ENCODE measurements at places on chromosomes 12 and 14. TPM values are rescaled to one million over a fixed set of nuclear protein-coding genes. Genes with fewer than 3 reads are reported as not detected.
A peak's percentile ranks its signal among the peaks of the same experiment; 100 is the strongest.

DNA sequence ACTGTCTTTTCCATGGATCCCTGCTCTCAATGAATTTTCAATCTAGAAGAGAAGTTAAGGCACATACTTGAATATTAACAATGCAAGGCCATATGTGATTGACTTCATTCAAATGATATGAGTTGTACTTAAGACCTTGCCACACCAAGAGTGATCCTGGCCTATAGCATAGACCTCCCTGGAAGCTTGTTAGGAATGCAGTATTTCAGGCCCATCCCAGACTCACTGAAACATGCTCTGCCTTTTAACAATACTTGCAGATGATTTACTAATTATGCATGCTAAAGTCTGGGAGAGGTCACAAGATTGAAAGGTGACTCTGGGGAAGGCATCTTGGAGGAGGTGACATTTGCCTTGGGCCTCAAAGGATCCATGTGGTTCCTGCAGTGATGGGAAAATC, 43.2 kb downstream of the RFX4 start:
- DNase-seq, result peak; percentile 66
- H3K4me3 ChIP-seq, result no peak overlapping the region
- H3K4me1 ChIP-seq, result 0 out of 2 replicates have a peak, but pooled peaks cover 4% of the 10 kb centered on the region

The ZDHHC22 gene
- not detected for total RNA-seq

GRCh38 chr12:92943482-92944250, 14.6 kb upstream of the EEA1 start:
- DNase-seq, result no peak
- H3K4me3 ChIP-seq, result no peak overlapping the region
- no peaks in the 10 kb centered on the region for H3K36me3 ChIP-seq
- H3K4me1 ChIP-seq, result no peaks in the 10 kb centered on the region
- no peak overlapping the region for H3K27ac ChIP-seq
- no peaks in the 10 kb centered on the region for H3K27me3 ChIP-seq

The CLEC4D gene
- not detected for total RNA-seq

Measured in PC-9 (cell line).